NCI-H460 (cell line): ENCODE measurements at places on chromosomes 3 and 15. TPM values are rescaled to one million over a fixed set of nuclear protein-coding genes. Genes with fewer than 3 reads are reported as not detected.
A peak's percentile ranks its signal among the peaks of the same experiment; 100 is the strongest.

GRCh38 chr3:43616034-43616433 lies 5.8 kb downstream of the ANO10 start:
- no peak for DNase-seq

DNA sequence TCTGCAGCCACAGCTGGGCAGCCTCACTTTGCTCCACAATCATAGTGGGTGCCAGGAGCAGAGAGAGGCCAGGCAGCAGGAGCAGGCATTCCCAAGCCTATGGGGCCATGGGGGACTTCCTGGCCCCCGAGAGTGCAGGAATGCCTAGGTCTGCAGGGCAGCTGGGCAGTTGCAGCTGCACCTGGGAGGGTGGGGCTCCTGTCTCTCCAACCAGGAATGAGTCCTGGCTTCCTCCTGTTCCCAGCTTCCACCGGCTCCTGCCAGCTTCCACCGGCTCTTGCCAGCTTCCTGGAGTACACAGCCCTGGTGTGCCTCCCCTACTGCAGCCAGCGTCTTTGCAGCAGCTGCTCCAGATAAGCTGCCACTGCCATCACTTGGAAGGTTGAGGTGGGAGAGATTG lies 86.3 kb upstream of the CDV3 start:
- DNase-seq: no peak

The CTXN2 gene
- total RNA-seq: not detected in 2 replicates

DNA sequence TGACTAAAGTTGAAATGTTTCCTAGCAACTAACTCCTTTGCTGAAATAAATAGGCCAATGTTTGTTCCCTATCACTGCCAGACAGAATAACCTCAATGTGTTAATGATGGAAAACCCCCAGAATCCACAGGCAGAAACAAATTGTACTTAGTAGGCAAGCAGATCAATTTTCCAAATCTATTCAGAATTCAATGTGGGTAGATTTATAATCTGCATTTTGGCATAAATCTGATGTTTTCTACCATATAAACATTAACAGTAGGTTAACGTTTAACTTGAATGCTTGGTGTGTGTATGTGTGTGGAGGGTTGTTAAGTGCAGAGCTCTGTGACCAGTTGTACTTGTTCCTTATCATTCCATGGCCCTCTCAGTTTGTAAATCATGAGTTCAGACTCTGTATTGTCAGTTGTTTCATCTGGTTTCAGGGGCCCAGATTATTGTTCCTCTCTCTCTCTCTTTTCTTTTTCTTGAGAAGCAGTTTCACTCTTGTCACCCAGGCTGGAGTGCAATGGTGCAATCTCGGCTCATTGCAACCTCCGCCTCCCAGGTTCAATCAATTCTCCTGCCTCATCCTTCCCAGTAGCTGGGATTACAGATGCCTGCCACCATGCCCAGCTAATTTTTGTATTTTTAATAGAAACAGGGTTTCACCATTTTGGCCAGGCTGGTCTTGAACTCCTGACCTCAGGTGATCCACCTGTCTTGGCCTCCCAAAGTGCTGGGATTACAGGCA lies 32.8 kb downstream of the PLSCR1 start:
- no peak for DNase-seq

- DNase-seq: peak; percentile 38
Observed at GRCh38 chr15:67745073-67746006, 80.0 kb upstream of the SKOR1 start.

The AZI2 gene
- 66.4 and 67.4 TPM in 2 replicates for total RNA-seq

The PCOLCE2 gene
- total RNA-seq: 19.2 and 20.8 TPM in 2 replicates

- no peak for DNase-seq
Observed at GRCh38 chr3:157247391-157247790, 87.4 kb upstream of the CCNL1 start.

DNA sequence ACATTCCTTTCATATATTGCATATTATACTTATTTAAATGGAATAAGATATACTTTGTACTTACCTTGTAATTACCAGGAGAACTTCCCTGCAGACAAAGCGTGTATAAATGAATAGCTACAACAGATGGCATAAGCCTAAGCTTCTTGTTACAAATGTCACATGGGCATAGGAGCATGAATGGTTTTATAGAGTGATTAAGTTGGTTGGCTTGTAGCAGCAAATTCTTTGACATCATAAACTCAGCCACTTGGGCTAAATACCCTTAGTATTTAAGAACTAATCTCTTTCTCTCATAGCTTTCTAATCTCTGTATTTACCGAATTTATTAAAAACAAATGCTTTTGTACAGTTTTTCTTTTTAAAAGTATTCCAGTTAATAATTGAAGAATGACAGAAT lies at the start of gene UBAP1L:
UBAP1L (minus strand) TSS at position 115 of the 400 bp plus-strand sequence. CDS start 8,985 bp downstream, outside the sequence.
- no peak for DNase-seq

The RBMS3 gene
- 25.8 and 29.6 TPM in 2 replicates for total RNA-seq

The EOMES gene
- 0.35 and 0.40 TPM in 2 replicates for total RNA-seq

GRCh38 chr3:115423170-115423569 lies 200.1 kb upstream of the GAP43 start:
- peak; percentile 3 for DNase-seq

DNA sequence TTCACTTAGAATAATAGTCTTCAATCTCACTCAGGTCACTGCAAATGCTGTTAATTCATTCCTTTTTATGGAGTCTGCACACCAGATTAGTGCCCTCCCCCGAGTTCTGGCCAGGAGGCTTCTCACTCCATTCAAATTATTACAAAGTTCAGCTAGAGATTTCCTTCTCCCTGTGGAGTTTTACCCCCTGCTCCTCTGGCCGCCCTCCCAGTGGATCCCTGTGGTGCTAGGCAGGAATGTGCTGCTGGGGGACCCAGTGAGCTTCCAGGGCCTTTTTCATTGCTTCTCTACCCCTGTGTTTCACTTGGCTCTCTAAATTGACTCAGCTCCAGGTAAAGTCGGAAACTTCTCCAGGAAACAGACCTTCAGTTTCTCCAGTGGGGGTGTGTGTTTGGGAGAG lies 42.7 kb upstream of the CD200R1L start:
- no peak for DNase-seq

GRCh38 chr3:113890256-113890900 lies 51.8 kb downstream of the GRAMD1C start:
- DNase-seq: no peak

DNA sequence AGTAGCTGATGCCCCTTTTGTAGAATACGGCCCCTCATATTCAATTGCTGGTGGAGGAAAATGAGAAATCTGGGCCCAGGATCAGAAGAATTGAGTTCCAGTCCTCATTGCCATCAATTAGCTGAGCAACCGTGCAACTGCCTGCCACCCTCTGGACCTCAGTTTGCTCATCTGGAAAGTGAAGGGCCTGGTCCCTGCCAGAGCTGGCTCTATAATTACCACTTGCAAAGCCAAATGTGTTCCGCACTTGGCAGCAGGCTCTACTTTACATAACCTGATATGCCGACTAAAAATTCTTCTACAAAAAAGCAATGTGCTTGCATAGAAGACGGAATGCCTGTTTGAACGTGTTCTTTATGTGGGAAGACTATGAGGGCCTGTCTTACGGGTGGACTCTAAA lies 8.6 kb upstream of the ITGB5 start:
- no peak for DNase-seq

The PATL2 gene
- total RNA-seq: 0.15 TPM in 1 of 2 replicates, not detected in the other

DNA sequence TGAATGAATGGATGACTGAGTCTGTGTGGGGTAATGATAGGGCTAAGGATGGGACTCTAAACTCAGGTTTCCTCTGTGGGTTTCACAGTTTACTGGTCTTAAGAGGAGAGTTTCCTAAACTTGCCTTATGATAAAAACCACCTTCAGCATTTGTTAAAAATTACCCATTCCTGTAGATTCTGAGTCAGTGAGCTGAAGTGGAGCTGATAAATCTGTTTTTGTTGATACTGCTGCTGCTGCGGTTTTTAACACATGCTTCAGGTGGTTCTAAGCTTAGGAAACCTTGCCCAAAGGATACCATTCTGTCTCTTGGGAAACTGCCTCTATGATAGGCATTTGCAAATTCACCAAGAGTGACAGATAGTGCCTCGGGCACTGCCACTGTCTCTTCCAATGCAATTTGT lies 52.6 kb downstream of the MECOM start:
- no peak for DNase-seq

- DNase-seq: no peak
Observed at GRCh38 chr3:167166594-167167253, 213.4 kb downstream of the ZBBX start.

DNA sequence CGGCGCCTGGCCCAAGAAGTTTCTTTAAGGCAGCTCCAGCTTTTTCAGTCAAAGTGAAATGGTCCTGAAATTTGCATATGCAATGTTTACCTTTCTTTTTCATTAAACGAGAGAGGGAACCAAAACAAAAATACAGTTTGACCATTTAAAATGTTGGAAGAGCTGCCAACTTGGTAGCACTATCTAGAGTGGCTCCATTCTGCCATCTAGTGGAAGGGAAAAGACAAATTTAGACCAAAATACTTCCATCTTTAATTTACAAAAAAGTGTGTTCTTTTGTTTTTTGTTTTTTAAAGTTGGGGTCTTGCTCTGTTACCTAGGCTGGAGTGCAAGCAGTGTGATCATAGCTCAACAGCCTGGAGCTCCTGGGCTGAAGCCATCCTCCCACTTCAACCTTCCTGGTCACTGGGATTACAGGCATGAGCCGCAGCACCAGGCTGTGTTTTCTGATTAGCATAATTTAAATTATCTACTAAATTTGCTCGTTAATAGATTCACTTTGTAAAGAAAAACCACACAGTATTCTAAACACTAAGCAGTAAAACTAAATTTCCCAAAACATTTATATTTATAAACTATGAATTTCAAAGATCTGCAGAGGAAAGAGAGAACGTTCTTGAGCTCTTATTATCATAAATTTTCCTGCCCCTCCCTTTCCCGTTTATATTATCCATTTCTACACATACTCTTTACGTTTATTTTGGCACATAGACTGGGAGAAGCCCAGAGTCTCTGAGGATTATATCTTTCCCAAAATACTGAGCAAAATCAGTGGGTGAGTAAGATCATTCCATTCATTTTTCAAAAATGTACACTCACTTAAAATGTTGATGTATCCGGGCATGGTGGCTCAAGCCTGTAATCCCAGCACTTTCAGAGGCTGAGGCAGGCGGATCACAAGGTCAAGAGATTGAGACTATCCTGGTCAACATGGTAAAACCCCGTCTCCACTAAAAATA lies 15.4 kb upstream of the RFC4 start:
- peak; percentile 36 for DNase-seq
